Stimulated activated naive CD8-positive, alpha-beta T cell treated with anti-CD3 and anti-CD28 coated beads, Interleukin-15, amount 100 ng/mL, for 72 hours (primary cell): ENCODE measurements at places on chromosomes 6 and 20.

GRCh38 chr6:150314230-150315188, 54.3 kb upstream of the IYD start:
- no peak for DNase-seq

GRCh38 chr6:2990932-2991506, 8.7 kb upstream of the NQO2 start:
- no peak for DNase-seq

DNA sequence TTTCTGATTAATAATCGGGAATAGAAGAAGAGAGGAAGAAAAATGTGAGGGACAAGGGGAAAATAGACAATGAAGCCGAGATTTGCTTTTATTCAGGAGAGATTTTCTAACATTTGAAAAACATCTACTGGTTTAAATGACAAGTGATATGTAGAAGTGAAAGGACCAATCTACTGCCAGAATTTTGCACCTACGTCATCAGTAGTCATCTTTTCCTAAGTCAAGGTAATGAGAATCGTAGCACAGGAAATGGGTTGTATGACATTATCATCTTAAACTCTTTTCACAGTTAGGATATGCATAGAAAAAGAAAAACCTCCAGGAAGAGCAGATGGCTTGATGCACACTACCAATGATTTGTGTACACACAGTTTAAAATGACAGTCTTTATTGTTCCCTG, 45.3 kb upstream of the RAB32 start:
- DNase-seq, result no peak

- no peak for DNase-seq
Observed at GRCh38 chr6:128600397-128600951, 80.1 kb upstream of the PTPRK start.

GRCh38 chr6:150250826-150251225, 108.0 kb downstream of the PPP1R14C start:
- DNase-seq, result no peak
